ENCODE measurements at places on chromosomes 7 and 10. TPM values are rescaled to one million over a fixed set of nuclear protein-coding genes. Genes with fewer than 3 reads are reported as not detected.
A peak's percentile ranks its signal among the peaks of the same experiment; 100 is the strongest.

PLXDC2 gene
- total RNA-seq: 8.0 TPM

ZNF853 gene
- 2.8 TPM for total RNA-seq

EN2 gene
- total RNA-seq: under 0.01 TPM

TCF7L2 gene
- 1.4 TPM for total RNA-seq

TRIM56 gene
- 6.9 TPM for total RNA-seq

TMEM140 gene
- 4.3 TPM for total RNA-seq

TMEM130 gene
- total RNA-seq: 0.24 TPM

CH25H gene
- total RNA-seq: 8.5 TPM

DNA sequence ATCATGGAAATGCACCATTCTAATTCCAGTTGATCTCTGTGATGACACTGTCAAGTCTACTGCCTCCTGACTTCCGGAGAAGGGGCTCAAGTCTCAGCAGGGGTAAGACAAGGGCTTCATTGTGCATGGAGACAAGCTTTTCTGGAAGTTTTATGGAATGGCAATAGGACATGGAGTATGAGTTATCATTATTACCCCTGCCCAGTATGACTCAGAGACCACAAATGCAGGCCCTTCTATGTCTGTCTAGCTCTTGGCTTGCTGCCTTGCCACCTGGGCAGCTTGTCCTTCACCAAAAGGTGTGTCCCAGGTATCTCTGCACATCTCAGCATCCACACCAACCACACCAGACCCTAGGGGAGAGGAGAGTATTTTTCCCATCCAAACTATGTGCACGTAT lies 34.9 kb upstream of the KIAA1217 start:
- no peak for DNase-seq

- no peak for DNase-seq
Observed at GRCh38 chr10:63376560-63377304, 89.0 kb downstream of the JMJD1C start.

GRCh38 chr7:43761938-43762692 lies 3.6 kb downstream of the BLVRA start:
- DNase-seq: no peak

GRCh38 chr7:142812437-142813215 lies 41.9 kb downstream of the PRSS2 start:
- DNase-seq: peak; percentile 90

GRCh38 chr10:123865880-123866279 lies 25.7 kb downstream of the CPXM2 start:
- DNase-seq: no peak

DNA sequence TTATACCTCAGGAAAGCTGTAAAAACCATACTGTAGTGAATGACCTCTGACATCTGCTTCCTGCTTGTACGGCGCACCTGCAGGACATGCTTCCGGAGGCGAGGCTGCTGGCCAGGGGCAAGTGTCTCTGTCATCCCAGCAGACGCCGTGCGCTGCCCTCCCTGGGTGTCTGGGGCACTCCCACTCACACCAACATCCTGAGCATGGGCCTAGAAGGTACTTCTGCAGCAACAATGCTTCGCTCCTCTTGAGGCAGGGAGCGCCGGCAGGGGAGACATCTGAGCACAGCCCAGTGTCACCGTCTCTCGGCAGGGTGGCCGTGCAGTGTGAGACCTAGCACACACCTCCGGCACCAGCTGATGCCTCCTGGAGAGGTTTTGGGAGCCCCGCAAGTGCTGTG lies 269.2 kb downstream of the MAD1L1 start:
- DNase-seq: no peak

GRCh38 chr7:141001122-141001521 lies 13.6 kb downstream of the MRPS33 start:
- no peak for DNase-seq

GRCh38 chr7:100093054-100093453 lies 4.3 kb downstream of the COPS6 start:
- no peak for DNase-seq

GRCh38 chr7:143369678-143370651 lies 7.5 kb upstream of the FAM131B start:
- DNase-seq: no peak

GRCh38 chr7:7183061-7183837 lies 905 bp downstream of the C1GALT1 start:
- no peak for DNase-seq

- no peak for DNase-seq
Observed at GRCh38 chr10:132213917-132214316, 27.2 kb downstream of the DPYSL4 start.

GRCh38 chr10:74612195-74612594 lies 214.2 kb upstream of the KAT6B start:
- no peak for DNase-seq

DNA sequence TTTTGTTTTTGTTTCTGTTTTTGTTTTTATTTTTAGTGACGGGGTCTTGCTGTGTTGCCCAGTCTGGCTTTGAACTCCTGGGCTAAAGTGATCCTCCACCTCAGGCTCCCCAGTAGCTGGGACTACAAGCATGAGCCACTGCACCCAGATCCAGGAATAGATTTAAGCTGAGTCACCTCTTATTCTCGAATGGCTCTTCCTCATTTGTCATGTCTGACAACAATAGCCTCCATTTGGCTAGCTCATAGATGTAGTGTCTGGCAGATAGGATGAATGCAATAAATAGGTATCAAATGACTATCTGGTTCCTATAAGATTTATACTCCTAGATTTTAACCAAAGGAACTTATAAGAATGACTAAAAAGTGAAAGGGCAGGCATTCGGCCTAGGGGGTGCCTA lies 172.9 kb downstream of the TMEM26 start:
- no peak for DNase-seq

- no peak for DNase-seq
Observed at GRCh38 chr10:97542169-97543024, 30.2 kb upstream of the ANKRD2 start.

DNA sequence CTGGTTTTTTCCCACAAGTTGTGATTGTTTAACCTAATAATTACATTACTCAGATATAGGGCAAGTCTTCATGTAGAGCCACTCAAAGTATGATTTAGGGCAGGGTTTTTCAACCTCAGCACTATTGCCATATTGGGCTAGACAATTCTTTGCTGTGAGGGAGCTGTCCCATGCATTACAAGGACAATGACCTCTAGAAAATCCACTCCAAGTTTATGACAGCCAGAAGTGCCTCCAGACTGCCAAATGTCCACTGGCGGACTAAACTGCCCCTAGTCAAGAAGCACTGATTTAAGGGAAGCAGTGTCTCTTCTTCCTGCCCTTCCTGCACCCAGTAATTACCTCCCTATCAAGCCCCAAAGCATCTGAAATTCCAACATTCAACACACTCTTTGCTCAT lies 54.4 kb downstream of the ZNF800 start:
- no peak for DNase-seq

- no peak for DNase-seq
Observed at GRCh38 chr10:1015688-1016087, 10.0 kb downstream of the IDI2 start.

- DNase-seq: peak; percentile 55
Observed at GRCh38 chr10:110495731-110496552, 1.8 kb upstream of the DUSP5 start.

- no peak for DNase-seq
Observed at GRCh38 chr7:83415840-83416239, 233.1 kb downstream of the SEMA3E start.

DNA sequence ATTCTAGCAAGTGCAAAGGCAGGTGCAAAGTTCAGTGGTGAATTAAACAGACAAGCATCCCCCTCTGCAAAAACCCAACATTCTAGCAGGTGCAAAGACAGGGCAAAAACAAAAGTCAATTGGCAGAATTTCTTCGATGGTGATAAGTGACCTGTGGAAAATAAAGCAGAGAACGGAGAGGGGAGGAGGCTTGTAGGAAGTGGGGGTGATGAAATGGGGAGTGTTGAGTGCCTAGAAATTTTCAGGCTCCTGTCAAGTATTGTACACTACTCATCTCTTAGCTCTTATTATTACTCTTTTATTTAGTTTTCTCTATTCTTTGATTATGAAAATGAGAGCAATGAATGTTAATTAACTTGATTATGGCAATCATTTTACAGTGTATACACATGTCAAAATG lies 2.4 kb upstream of the CD36 start:
- no peak for DNase-seq
